Retinal pigment epithelial cell (primary cell): ENCODE measurements at places on chromosomes 16 and 17.

- no peak for DNase-seq
Measured at GRCh38 chr17:74037320-74037719, 166.2 kb upstream of the RPL38 start.

DNA sequence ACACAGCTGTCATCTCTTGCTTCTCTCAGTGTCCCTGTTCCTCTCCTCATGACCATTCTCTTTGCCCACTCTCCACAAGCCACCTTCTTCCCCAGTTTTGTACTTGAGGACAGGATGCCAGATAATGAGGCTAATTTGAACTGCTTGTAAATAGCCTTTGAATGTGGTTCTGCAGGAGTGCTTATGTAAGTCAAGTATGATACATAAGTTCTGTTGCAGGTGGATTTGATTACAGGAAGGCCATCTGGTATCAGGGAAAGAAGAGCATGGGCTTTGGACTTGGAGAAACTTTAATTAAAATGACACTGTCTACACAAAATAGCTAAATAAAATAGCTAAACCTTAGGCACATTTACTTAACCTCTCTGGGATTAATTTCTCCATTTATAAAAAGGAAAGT is 120.2 kb upstream of the HLF start:
- DNase-seq = no peak

DNA sequence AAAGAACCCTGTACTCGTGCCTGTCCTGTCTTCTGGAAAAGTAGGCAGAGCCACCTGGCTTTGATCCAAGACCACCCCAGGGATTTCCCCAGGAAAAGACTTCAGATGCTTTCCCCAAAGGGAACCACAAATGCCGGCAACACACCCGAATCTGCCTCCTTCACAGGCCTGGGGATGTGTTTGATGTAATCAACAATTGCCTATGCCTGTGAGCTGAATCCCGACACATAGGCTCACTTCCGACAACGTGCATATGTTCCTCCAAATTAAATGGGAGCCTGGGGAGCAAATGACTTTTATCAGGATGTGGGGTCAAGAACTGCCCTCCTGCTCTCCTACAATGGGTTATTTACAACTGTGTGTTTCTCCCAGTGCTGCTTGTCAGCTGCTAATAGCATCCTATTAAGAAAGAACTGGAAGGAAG is 535.2 kb upstream of the CDH11 start:
- no peak for DNase-seq

GRCh38 chr17:2705263-2705662 is 6.3 kb downstream of the CLUH start:
- DNase-seq = no peak

DNA sequence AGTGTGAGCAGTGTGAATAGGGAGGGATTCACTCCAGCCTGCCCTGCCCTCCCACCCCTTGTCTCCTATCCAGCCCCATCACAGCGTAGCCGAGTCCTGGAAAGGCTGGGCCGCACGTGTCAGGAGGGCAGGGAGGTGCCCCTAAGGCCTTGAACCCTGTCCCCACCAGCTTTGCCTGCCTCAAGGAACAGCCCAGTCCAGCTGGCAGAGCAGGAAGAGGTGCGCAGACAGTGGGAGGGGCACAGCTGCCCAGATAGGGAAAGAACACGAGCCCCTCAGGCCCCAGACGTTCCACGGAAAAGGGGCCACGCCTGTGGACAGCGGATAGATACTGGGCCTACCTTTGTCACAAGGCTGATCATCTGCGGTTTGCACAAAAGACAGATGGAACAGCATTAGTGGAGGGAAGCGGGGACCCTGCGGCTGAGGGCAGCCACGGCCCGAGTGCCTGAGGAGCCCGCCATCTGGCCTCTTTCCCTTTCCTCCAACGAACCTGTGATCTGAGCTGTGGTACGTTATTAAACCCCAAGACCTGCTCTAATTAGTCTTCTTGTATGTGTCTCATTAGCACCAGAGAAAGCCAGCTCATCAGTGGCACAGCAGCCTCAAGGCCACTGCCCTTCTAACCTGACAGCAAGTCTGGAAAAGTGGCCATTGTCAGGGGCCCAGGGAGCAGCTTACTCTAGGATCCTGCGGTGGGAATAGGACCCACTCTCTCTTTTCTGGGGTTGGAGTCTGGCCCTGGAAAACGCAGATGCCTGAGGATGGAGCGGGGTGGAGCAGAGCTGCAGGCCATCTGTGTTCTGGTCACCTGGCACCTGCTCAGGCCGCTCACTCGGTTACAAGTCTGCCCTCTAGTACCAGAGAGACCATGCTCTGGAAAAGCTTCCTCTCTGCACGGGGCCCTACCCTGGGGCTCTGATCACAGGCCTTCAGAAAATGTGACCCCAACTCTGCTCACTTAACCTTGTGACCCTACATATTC is 16.3 kb downstream of the MPP3 start:
- DNase-seq = no peak

DNA sequence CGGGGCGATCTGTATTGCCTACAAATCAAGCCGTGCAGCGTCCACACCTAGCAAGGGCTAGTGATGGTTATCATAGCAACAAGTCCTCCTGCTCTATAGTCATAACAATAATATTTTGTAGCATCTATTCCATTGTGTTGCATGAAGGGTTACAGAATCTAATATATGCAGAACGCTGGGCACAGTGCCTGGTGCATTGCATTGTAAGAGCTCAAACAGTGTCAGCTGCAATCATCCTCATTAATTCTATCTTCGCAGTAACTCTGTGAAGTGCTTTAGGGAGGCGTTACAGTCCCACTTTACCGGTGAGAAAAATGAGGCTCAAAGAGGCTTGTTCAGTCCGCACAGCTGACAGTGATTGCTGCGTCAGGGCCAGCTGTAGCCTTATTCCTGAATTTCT is 149.4 kb downstream of the RBFOX1 start:
- no peak for DNase-seq

DNA sequence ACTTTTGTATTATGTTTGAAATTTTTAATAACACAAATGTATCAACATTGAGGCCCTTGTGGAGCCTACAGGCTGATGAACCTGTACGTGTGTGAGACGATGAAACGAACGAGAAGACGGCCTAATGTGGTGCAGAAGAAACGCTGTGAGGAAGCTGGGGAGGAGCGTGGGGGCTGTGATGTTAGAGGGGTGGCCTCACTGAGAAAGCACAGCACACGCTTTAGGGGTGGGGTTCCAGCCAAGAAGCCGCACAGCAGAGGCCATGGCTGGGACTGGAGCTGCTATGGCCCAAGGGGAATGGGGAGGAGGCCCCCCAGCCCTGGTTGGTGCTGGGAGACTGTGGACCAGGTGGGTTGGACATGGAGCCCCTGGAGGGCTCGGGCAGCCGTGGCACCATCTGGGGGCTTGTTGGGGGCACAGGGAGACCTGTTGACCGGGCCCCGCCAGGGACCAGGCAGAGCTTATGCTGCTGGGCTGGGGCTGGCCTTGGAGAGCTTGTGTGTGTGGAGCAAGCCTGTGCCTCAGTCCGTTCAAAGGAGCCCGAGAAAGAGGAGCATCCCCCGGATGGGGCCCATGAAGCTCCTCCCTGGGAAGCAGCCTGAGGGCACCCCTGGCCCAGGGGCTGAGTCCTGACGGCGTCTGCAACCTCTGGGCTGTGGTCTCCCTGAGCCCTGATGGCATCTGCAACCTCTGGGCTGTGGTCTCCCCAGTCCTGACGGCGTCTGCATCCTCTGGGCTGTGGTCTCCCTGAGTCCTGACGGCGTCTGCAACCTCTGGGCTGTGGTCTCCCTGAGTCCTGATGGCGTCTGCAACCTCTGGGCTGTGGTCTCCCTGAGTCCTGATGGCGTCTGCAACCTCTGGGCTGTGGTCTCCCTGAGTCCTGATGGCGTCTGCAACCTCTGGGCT is 44.7 kb downstream of the METRNL start:
- no peak for DNase-seq

DNA sequence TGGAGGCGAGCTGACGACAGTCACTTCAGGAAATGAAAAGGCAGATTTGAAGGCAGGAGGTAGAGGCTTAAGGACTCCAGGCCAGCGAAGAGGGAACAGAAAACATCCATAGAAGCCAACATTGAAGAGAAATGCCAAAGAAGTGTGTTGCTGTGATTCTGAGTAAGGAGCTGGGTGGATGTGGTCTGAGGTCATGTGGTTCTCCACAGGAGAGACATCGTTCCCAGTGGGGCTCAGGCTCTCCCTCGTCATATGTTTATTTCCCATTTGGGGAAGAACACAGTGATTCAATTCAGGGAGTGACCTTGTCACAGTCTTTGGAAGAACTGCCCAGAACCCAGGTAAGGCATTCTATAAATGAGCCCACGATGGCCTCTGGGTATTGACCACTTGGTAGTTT is 6.6 kb upstream of the PMP22 start:
- no peak for DNase-seq

DNA sequence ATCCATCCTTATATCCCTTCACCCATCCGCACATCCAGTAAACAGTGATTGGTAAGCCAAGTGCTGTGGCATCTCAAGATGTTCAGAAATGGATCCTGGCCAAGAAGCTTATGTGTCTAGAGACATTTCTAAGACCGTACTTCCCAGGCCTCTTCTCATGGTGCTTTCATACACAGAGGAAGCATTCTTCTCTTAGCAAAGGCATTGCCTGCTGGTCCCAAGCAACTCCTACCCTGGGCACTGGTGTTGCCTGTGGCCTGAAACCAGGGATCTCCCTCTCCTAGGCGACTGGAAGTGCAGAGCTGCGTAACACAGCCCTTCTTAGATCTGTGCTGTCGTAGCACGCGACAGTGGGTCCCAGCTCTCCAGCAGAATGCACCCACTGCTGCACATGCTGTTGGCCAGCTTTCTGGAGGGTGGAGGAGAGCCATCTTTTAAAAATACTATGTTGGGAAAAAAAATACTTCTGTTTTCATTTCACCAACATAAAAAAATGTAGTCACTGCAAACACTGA is 182.9 kb downstream of the CCDC182 start:
- DNase-seq = no peak

DNA sequence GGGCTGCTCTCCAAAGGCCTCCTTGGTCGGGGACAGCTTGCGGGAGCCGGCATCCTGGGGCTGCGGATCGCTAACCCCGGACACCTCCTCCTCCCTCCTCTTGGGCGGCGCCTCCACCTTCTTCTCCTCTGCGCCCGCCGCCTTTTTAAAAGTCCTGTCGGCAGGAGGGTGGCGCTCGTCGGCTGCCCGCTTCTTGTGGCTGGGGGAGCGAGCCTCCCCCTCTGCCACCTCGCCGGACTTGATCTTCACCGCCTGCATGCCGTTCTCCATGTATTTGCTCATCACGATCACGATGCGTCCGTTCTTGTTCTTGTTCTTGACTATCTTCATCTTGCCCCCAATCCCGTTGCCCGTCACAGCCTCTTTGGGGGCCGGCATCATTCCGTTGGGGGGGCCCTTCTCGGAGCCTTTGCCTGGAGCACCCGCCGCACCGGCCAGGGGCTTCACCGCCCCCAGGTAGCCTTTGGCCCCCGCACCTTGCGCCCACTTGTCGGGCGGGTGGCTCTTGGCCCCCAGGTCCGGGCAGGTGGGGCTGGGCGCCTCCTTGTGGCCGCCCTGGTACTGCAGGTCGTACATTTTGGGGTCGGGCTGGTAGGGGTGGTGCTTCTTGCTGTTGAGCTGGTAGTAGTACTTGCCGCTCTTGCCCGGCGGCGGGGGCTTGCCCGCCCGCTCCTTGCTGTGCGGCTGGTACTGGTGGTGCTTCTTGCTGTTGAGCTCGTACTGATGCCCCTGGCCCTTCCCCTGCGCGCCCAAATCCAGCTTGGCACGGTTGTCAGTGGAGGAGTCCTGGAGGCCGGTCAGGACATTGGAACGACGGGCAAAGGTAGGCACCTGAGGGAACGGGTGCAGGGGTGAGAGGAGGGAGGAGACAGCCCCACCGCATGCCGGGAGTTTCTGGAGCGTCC is 4.4 kb downstream of the CBX4 start:
- no peak for DNase-seq

DNA sequence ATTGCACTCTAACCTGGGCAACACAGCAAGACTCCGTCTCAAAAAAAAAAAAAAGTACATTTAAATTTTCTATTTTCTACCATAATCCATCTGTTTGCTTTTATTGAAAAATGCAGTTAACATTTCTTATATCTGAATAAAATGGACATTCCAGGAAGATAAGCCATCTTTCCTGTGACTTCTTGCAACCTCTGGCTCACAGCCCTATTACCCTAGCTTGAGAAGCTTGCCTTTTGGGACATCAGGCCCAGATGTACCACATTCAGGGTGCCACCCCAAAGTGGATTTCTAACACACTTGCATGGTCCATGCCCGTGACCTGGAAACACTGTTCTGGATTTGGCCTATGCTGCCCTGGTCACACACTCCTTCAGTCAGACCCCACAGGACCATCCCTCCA is 30.1 kb upstream of the DDX52 start:
- no peak for DNase-seq

DNA sequence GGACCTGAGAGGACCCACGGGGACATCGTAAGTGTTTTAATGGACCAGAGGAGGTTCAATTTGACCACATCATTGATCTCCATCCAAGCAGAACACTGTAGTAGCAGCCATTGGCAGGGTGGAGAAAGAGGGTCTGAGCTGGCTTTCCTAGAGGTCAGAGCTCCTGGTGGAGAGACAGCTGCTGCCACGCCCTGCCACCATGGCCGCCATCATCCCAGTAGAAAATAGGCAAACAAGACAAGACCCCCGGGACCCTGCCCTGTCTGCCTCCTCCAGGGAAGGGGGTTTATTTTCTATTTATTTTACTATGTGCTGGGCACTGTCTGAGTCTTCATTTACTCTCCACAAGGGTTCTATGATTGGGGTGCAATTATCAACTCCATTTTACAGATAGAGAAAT is 11.4 kb upstream of the ITGA3 start:
- DNase-seq = no peak

DNA sequence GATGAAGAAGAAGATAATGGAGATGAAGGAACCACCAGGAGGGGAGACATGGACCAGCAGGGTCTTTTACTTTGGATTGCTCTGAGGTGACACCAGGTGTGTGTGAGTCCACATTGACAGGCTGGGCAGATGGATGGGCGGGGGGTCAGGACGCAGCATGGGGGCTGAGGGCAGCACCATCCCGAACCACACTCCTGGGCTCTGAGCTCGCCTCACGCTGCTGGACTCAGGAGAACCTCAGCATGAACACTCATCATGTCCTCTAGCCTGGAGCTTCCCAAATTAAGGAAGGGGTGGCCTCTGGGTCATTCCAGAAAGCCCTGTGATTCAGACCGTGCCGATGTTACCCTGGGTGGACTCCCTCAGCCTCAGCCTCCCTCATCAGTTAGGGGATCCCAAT is 50.4 kb upstream of the MAP3K14 start:
- DNase-seq = no peak

DNA sequence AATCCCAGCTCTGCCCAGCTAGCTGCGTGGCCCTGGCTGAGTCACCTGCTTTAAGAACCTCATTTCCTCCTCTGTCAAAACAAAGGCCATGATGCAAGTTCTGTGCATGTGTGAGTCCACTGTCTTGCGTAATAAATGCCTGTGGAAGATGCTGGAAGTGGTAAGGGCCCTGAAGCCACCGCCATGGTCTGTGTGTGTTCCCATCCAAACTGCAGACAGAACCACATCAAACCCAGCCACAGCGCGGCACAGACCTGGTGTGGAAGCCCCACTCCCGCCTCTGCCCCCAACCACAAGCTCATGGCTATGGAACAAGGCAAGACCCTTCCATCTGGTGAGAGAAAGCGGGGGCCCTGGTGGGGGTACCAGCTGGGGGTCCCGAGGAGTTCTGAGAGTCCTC is 26.0 kb downstream of the NECAB2 start:
- DNase-seq = no peak
